Ovary (tissue), 10 donors: ENCODE measurements at places on chromosomes 11 and 22. TPM values are rescaled to one million over a fixed set of nuclear protein-coding genes. Genes with fewer than 3 reads are reported as not detected.

DNA sequence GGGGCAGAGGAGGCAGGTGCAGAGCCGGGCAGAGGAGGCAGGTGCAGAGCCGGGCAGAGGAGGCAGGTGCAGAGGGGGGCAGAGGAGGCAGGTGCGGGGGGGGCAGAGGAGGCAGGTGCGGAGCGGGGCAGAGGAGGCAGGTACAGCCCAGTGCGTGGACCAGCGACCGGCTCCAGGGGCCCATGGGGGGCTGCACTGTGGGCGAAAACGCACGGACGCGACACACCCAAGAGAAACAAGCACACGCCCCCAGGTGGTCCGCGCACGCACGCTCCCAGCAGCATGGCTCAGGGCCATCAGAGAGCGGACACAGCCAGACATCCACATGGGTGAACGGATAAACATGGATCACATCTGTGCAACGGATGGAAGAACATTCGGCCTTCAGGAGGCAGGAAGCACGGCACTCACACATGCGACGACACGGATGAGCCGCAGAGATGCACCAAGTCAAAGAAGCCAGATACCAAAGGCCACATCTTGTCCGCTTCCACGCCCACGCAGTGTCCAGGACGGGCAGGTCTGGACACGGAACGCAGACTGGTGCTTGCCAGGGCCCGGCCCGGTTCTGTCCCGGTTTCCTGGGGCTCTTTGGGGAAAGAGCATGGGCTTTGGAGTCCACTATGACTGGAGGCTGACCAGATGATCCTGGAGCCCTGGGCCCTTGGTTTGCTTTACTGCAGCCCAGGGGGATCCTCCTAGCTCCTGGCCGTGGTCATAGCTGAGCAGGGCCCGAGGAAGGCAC lies 21.8 kb downstream of the OSBPL5 start:
- no peak for DNase-seq

DNA sequence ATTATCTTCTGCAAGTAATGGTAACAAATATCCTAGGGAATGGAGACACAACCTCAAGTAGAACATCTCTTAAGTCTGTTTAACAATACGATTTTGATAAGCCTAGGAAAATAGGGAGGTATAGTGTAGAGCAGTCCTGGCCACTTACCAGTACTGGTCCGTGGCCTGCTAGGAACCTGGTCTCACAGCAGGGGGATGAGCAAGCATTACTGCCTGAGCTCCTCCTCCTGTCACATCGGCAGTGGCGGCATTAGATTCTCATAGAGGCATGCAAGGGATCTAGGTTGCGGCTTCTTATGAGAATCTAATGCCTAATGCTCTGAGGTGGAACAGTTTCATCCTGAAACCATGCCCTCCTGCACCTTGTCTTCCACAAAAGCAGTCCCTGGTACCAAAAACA lies 4.4 kb downstream of the OR51V1 start:
- DNase-seq: no peak

TRIM29 gene
- total RNA-seq: 5.9 TPM

ABCG4 gene
- 0.80 TPM for total RNA-seq

RAG2 gene
- not detected for total RNA-seq

TSKU gene
- total RNA-seq: 69.8 TPM
